Adrenal gland (tissue), 19 donors: ENCODE measurements at places on chromosomes 7 and 10.

GRCh38 chr10:124691002-124691401 lies 53.2 kb downstream of the FAM53B start:
- DNase-seq: no peak

- DNase-seq: no peak
These were observed 503.9 kb upstream of the IGFBP3 start for GRCh38 chr7:46424934-46425333.

GRCh38 chr7:82609746-82610145 lies 166.2 kb upstream of the CACNA2D1 start:
- DNase-seq: no peak

GRCh38 chr10:47451273-47451997 lies 32.5 kb downstream of the ANXA8 start:
- no peak for DNase-seq

DNA sequence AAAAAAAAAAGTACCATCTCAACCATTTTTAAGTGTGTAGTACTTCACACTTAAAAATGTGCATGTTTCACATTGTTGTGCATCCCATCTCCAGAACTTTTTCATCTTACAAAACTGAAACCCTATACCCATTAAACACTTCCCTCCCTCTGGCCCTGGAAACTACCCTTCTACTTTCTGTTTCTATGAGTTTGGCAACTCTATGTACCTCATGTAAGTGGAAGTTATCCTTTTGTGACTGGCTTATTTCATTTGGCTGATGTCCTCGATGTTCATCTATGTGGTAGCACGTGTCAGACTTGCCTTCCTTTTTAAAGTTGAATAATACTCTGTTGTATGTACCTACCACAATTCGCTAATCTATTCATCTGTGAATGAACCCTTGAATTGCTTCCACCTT lies 12.2 kb downstream of the KCNMA1 start:
- DNase-seq: no peak

- no peak for DNase-seq
These were observed 233.0 kb downstream of the EMX2 start for GRCh38 chr10:117775526-117775925.

- no peak for DNase-seq
These were observed 30.9 kb upstream of the CASD1 start for GRCh38 chr7:94478648-94479214.

- DNase-seq: no peak
These were observed 57.6 kb upstream of the ANTXRL start for GRCh38 chr10:46229144-46229563.

GRCh38 chr10:15342970-15343369 lies 28.1 kb downstream of the FAM171A1 start:
- no peak for DNase-seq

- DNase-seq: no peak
These were observed 43.9 kb downstream of the CDH23 start for GRCh38 chr10:71440506-71441035.
